ENCODE measurements at places on chromosomes 2 and 18.

GRCh38 chr18:73047688-73048087, 179.9 kb upstream of the NETO1 start:
- no peak for DNase-seq

GRCh38 chr2:180343528-180344345, 336.6 kb upstream of the CWC22 start:
- DNase-seq = no peak

DNA sequence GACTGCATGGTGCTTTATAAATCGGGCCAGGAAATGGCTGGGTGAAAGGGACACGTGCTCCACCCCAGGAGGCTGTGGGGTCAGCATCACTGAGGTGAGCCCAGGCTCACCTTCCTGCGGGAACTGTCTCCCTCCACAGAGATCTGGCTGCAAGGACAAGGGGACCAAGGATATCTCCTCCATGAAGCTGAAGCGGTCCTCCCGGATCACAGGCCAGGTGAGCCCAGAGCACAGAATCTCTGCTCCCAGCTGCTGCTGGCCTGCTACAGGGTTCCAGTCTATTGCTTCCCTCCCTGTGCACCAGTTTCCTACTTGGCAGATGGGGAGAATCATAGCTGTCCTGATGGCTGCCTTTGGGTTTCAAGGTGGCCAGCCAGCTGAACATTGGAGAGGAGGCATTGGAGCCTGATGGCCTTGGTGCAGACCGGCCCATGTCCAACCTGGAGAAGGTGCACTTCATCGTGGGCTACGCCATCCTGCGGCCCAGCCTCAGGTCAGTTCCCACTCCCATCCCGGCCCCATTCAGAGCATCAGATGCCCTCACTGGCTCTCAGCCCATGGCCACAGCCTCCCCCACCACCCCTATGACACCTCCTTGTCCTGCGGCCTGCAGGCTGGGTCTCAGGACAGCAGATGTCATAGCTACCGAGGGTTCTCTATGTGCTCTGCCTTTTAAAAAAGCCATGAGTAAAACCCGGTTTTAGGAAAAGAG, 33.7 kb upstream of the GPR17 start:
- DNase-seq = no peak

DNA sequence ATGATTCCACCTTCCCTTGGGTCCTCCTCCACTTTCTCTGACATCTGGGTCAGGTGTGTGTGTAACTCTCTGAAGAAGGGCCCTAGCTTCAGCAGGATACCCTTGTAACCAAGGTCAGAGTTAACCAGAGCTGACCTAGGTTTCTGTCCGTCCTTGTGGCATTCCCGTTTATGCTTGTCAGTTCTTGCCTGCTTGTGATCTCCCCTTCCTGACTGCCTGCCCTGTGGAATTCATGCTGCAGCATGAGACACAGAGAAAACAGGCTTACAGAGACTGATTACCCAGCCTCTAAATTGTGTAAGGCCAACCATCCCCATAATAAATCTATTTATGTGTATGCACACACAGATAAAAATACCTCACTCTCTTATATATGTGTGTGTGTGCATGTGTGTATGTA, 22.8 kb downstream of the NXPH2 start:
- no peak for DNase-seq

GRCh38 chr2:6358546-6358945, 507.2 kb downstream of the CMPK2 start:
- DNase-seq = no peak

- no peak for DNase-seq
These were observed 76.9 kb downstream of the MYO1B start for GRCh38 chr2:191321861-191322662.

DNA sequence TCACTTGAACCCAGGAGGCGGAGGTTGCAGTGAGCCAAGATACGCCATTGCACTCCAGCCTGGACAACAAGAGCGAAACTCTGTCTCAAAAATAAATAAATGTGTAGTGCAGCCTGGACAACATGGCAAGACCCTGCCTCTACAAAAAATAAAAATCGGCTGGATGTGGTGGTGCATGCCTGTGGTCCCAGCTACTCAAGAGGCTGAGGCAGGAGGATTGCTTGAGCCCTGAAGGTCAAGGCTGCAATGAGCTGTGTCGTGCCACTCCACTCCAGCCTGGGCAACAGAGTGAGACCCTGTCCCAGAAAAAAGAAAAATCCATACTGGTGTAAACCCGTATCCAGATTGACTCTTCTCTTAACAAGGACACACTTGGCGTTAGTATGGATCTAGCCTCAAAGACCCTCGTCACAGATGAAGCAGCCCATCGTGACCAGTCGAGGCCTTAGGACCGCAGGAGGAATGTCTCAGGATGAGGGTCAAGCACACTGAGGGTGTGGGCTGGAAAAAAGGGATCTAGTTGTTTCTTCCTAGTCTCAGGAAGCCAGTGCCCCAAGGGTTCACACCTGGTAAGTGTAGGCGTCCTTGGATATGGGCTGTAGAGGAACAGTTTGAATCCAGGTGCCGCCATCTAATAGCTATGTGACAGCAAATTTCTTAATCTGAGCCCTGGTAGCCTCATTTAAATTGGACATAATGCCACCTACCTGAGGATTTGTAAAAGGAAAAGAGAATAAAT, 4.0 kb upstream of the GPBAR1 start:
- no peak for DNase-seq

DNA sequence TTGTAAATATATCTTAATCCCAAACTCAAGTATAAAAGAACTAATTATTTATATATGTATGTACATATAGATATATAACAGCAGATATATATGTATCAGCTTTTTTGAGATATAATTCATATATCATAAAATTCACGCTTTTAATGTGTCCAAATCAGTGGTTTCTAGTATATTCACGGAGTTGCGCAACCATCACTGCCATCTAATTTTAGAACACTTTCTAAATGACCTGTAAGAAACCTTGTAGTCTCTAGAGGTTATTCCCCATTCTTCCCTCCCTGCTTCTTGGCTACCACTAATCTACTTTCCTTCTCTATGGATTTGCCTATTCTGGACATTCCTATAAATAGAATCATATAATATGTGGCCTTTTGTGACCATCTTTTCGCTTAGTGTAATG, 163.5 kb upstream of the TCF4 start:
- no peak for DNase-seq

DNA sequence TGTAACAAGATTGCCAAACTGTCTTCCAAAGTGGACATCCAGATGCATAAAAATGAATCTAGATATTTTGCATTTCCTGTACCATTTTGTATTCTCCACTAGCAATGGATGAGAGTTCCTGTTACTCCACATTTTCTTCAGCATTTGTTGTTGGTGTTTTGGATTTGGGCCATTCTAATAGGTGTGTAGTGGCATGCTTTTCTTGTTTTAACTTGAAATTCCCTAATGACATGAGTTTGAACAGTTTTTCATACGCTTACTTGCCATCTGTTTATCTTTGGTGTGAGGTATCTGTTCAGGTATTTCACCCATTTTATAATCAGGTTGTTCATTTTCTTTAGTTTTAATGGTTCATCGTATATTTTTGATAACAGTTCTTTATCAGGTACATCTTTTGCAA, 73.9 kb downstream of the UBE2E3 start:
- DNase-seq = no peak

- DNase-seq = no peak
These were observed 134.1 kb downstream of the CAPN13 start for GRCh38 chr2:30673127-30673526.

DNA sequence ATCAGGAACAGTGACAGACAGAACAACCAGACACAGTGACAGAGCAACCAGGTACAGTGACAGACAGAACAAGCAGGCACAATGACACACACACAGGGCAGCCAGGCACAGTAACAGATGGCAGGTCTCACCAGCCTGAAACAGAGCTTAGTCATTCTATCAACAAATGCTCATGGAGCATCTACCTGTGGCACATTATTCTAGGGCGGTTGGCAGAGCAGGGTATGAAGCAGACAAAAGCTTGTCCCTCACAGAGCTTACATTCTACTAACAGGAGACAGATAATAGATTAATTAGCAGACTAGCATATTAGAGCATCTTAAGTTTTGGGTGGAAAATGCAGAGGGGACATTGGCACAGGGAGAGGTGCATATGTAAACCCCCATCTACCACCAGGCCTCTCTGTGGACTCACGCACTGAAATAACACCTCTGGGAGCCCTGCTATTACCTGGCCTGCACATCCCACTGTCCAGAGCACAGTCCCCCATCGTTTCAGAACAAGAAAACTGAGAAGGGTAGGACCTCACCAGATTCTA, 64.1 kb upstream of the RAB6C start:
- DNase-seq = no peak

DNA sequence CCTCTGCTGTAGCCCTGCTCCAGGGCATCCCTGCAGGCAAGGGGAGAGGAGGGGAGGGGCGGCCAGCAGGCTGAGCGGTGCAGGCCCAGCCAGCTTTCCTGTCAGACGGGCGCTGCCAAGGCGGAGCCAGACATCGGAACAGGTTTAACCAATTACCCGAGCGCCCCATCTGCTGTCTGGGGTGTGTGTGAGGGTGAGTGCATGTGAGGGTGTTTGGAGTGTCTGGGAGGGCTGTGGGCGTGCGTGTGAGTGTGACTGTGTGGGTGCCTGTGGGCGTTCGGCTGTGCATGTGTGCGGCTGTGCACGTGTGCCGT, 20.0 kb downstream of the EMX1 start:
- DNase-seq = no peak

- no peak for DNase-seq
These were observed 18.6 kb upstream of the AP1S3 start for GRCh38 chr2:223856021-223856420.

DNA sequence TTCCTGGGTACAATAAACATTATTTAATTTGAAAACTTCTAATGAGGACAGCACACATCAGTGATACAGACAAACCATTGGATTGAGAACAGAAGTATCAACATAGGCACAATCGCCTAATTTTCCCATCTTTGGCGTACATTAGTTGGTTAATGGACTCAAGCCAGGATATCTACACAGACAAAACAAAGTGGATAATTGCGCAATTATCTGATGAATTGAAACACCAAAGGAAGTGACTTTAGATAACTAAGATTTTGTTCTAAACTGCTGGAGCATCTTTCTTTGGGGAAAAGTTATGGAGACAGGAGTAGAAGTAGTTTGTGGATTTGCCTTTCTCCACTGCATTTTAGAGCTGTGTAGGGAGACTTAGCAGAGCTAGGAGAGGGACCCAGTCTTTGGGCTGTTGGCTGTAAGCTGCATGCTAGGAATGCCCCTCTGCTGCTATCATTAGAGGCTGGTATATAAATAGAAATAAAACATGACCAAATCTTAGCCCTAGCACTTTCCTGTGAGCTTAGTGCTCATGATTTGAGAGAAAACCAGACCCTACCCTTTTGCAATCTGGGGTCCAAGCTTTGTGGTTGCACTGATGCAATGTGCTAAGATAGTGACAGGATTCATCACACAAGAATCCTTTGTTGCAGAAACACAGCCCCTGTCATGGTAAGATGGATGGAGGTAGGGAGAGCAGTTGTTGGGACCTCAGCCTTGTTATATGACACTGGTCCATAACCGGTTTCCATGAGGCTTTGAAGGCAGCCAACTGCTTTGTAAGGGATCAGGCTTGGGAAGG, 264.5 kb upstream of the PIK3C3 start:
- DNase-seq = no peak

DNA sequence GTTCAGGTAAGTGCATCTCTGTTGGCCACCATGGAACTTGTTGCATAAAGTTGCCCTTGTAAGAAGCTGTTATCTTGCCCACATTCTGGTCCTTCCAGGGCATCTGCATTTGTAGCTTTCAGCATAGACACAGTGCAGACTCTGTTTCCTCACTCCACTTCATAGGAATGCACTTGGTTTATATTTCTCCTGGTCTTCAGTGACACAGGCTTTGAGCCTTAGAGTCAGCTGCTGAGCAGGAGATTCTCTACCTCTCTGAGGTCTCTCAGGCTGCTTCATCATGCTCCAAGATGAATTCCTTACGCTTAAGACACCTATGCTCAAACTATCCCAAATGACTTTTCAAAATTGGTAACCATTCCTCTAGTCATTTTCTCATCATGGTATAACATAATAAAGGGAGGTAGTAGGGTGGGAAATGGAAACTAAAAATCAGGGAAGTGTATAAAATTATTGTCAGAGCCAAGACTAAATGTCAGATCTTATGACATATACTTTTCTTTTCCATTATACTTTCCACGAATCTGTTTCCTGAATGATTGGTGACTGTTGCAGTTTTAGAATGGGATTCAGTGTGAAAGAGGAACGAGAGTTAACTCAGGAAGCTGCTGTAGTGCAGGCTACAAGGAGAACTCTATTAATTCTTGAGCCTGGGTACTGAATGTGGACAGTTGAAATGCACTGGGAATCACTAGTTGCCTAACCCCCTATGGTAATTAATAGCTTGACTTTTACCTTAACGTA, 72.0 kb downstream of the GALNT1 start:
- no peak for DNase-seq

DNA sequence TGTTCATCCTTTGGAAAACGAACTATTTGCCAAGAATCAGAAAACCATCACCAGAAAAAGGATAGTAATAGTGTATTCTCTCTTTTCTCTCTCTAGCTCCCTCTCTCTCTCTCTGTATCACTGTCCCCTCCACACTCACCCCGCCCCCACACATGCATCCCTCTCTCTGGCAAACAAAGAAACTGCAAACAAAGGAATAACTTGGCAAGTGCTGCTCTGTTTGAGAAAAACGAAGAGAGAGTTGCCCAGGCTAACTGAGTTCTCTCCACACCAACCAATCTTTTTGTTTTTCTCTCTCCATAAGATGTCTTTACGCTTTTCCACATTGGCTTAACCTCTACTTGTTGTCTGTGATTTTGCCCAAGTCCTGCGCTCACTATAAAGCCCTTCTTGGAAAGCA, 316.2 kb downstream of the EPHA4 start:
- no peak for DNase-seq

- no peak for DNase-seq
These were observed 49.5 kb downstream of the LIPG start for GRCh38 chr18:49611316-49611715.

DNA sequence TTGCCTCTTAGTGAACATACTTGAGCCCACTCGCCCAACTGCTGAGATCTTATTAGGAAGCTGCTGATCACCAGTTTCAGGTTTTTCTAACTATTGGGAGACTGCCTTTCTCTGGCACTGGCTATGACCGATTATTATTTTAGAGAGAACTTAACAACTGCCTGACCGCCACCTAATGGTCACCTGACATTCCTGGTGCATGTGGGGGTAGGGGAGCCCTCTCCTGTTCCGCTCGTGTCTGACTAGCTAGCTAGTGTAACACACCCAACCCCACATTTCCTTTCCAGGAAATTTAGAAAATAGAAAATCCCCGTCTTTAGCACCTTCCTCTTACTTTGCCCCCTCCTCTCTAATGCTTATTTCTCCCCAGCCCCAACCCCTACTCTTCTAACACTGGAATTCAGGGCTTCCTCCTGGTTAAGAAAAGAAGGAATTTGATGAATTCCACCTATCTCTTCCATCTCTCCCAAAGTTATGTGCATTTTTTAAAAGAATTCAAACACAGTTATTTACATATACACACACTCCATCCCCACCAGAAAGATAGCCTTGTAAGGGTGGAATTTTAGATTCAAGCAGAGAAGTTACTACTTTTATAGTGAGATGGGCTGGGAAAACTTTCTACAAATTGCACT, 19.4 kb upstream of the DNER start:
- no peak for DNase-seq

GRCh38 chr2:10447300-10447894, 730 bp downstream of the ODC1 start:
- no peak for DNase-seq

All from kidney (tissue), 22 donors.